ENCODE measurements at places on chromosomes 12 and 14.
A peak's percentile ranks its signal among the peaks of the same experiment; 100 is the strongest.

GRCh38 chr12:32107359-32108267 lies 966 bp downstream of the BICD1 start:
- DNase-seq = peak; percentile 20

DNA sequence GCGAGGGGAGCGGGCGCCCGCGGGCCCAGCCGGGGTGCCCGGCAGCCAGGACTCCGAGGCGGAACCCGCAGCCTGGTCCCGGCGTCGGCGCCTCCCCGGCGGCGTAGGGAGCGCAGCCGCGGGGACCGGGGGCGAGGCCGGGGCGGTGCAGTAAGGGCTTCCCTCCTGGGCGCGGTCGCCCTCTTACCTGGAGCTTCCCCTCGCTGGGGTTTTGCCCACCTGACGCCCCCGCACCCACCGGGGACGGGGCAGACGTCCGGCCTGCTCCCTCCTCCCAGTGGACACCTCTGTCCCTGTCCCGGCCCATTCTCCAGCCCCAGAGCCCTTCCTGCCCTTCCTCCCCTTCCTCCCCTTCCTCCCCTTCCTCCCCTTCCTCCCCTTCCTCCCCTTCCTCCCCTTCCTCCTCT lies 413 bp upstream of the TUBA1C start:
- DNase-seq = no peak

DNA sequence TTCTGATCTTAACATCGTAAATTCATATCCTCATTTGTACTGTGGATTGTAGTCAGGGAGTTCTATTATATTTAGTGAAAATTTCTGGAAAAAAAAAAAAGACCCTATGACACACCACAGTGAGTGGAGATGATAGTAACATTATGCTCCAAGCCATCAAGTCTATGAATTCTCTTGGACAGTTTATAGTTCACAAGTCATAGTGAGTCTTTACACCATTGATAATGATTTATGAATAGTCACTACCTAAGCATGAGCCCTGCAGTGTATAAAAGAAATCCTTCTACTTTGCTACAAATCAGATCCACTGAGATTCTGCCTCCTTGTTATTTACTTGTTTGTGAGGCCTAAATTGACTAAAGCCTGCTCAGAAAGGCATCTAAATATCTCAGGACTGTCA lies 772.2 kb upstream of the NOVA1 start:
- no peak for DNase-seq

DNA sequence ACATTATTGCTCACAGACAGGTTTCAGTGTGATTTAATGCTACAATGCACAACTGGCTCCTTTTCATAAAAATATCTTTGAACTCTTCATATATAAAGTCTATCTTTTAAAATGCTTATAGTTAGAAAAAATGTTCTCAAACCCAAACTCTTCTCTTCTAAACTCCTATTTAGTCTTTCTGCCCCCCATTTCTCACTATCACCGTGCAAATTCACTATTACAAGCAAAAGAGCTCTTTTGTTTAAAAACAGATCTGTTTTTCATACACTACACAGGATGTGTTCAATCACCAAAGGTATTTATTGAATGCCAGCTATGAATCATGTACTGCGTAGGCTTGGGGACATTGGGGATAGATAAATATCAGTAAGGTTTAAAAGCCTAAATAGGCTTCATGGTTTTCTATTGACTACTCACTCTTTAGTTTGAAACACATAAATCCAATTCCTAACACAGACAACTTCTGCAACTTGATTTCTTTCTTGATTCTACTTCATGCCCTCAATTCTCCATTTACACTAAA lies 692.3 kb downstream of the C12orf50 start:
- DNase-seq = no peak

DNA sequence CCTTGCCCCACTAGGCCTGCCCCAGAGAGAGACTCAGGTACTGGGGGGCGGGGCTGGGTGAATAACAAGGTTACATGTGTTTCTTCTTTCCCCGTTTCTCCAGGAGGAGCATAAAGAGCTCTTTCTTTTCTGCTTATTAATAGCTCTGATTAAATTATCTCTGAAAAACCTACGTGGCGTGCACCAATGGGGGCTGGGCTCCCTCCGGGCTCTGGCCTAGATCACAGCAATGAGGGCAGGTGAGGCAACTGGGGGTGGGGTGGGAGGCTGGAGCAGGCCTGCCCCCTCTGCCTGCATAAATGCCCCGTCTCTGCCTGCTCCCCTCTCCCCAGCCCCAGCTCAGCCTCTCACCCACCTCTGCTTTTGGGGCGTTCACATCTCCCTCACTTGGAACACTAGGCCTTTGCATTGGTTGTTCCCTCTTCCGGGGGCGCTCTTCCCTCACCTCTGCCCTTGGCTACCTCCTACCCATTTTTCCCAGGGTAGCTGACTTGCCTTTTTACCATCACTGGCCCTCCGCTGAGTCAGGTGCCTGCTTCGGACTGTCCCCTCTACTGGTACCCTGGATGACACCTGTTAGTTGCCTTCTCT lies 4.1 kb upstream of the FAM222A start:
- DNase-seq = no peak

DNA sequence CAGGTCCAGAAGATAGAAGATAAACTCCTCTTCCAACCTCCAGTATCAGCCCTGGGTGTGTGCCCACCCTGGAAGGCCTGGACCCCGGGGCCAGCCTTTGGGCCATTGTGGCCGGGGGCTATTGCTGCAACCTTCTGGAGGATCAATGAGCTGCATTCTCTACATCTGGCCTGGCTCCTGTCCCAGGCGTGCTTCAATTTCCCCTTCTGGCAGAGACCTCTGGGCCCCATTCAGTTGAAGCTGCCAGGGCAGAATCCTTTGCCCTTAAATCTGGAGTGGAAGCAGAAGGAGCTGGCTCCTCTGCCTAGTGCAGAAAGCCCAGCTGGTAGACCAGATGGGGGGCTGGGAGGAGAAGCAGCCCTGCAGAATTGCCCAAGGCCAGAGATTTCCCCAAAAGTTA lies 10.0 kb downstream of the NYNRIN start:
- DNase-seq = no peak

DNA sequence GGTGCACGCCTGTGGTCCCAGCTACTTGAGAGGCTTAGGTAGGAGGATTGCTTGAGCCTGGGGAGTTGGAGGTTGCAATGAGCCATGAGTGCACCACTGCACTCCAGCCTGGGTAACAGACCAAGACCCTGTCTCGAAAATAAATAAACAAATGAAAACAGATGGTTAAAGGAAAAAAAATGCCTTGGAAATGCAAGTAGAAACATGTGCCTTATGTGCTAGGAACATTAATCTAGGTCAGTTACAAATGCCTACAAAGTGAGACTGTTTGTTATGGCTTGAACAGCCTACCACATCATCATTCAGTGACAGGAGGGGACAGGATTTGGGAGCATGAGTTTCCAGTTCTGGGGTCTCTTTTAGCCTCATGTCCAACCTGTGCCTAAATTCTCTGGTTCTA lies 52.4 kb upstream of the BCAT1 start:
- no peak for DNase-seq

DNA sequence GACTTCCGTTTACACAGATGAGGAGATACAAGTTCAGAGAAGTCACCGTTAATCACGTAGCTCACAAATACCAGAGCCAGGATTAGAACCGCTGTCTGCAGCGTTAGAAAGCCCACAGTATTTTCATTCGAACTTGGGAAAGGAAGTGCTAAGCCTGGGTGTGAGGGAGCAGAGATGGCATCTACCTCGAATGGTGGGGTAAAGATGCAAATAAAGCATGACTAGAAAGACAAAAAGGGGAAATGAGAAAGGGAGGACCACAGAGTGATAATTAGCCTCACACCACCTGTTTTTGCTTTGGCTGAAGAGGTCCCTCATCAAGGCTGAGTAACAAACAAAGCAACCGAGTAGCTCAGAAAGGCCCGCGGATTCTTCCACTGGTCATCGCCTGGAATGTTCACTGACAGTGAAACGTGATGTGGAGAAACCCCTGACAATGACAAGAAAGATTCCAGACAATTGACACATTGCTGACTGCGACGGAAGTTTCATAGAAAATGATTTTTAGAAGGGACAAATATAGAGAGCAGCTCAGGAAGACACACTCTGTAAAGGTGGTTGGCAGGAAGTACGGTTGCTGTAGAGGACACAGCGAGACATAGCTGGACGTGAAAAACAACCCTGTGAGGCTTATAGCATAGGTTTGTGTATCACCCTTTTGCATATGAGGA lies 31.5 kb upstream of the BHLHE41 start:
- DNase-seq = no peak

DNA sequence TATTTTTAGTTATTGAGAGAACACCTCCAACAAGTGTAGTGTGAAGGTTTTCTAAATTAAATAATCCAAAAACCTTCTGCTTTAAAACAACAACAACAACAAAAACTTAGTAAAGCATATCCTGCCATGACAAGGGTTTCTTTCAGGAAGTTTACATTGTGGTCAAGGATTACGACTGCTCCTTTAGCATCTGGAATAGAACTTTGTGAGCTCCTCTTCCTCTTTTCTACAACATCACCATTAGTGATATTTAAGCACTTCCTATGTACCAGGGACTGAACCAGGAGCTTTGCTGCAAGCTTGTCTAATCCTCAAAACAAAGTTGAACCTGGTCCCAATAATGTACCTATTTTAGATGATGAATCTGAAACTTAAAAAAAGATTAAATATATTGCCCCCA lies 315.4 kb upstream of the KITLG start:
- no peak for DNase-seq

GRCh38 chr14:89479802-89480201 lies 62.8 kb upstream of the FOXN3 start:
- no peak for DNase-seq

GRCh38 chr12:60075091-60075490 lies 479.3 kb downstream of the SLC16A7 start:
- no peak for DNase-seq

DNA sequence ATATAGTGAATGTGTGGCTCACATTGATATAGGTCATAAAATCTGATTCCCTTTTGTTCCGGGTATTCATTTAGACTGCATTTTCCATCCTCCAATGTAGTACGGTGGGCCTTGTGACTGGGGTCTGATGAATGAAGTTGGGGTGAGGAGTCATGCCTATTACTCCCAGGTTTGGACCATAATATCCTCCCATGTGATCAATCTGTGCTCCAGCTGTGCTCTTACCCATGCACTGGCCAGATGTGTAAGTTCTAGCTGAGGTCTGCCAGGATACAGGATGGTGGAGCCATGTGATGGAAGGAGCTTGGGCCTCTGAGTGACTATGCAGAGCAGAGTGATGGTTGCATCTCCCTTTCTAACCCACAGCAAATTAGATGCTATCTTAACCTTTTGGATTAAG lies 1034.0 kb upstream of the TMEM132C start:
- no peak for DNase-seq

DNA sequence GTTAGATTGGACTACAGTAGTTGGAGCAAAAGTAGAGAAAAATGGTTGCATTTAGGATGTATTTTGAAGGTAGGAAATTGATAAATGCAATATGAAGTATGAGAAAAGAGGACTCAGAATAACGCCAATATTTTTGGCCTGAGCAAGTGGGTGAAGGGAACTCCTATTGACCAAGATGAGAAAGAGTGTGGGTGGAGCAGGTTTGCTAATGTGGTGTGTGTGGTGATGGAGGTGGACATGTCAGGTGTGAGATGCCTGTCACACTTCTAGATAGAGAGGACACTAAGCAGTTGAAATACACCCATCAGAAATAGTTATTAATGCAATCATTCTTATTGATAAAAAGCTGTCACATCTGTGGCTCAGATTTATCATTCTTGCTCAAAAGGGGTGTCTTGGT lies 7.3 kb downstream of the GUCY2C start:
- no peak for DNase-seq

DNA sequence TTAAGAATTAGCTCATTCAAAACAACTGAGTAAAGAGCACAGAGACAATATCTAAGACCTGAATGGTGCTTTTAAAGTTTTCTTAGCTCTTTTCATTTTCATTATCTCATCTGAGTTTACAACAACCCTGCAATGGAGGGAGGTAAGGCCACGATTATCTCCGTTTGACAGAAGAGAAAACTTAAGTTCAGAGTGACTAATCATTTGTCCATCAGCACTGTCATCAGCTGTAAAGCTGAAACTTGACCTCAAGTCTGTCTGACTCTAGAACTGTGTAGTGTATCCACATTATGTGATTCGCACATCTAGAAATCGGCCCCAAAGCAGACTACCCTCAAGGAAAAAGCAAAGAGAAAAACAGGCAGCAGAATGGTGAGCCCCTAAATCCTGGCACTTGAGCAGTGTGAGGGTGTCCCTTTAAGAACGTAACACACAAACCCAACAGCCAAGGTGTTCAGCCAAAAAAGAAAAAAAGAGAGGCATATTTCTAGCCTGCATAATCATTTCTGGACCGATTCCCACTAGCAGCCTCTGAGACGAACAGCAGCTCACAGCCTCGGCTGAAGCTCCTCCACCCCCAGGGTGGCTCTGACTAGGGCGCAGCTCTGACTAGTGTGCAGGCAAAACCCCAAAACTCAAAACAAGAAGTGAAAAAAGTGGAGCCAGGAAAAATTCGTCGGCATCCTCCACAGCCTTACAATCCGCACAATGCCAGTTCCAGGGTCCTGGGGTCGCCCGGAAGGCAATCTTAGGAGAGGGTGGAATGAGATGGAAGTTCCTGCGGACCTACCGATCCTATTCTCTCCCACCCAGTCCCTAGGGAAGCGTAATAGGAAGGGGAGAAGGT lies 1.6 kb downstream of the STXBP6 start:
- DNase-seq = no peak
